ENCODE measurements at places on chromosomes 16 and 17.

DNA sequence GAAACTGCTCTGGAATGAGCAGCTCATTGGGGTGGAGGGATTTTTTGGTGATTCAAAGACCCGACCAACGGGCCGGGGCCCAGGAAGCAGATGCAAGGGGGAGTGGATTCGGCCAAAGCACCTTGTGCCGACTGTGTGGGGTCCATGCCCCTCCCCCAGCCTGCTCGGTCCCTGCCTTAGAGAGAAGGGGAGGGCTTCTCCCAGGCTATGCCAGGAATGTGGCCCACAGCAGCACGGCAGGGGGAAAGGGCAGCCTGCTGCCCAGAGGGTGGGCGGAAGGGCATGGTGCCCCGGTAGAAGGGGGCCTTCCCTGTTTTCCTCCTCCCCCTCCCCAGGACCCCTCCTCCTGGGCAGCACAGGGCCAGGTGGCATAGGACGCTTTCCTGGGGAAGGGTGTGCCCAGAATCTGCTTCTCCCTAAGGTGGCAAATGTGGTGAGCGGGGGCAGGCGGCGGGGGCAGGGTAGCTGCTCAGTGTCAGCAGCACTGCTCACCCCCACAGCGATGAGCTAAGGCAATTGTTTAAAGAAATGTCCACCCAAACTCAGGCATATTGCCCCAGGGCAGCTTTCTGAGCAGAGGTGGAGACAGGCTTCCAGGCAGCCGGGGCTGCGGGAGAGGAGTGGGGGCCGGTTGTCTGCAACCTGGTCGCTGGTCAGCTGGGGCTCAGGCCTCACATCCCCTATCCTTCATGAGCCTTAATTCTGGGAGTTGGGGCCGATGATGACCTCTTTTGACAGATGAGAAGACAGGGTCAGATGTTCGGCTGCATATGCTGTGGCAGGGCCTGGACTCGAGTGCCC lies 33.9 kb upstream of the MLKL start:
- DNase-seq: no peak

DNA sequence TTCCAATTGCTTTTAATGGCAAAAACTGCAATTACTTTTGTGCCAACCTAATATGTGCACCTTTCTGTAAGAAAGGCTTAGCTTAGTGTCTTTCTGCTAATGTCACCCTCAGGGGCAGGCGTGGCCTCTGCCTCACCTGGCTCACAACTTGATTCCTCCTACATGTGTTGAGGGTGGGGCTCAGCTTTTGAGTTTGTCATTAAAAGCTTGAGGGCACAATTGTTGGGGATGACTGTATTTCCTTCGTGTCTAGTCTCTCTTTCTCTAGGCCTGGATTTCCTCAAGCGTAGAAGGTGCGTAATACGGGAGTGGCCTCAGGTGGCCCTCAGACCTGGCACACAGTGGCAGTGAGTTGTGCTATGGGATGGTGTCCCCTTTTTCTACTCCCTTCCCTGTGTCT lies 94.4 kb downstream of the CLEC16A start:
- DNase-seq: no peak

DNA sequence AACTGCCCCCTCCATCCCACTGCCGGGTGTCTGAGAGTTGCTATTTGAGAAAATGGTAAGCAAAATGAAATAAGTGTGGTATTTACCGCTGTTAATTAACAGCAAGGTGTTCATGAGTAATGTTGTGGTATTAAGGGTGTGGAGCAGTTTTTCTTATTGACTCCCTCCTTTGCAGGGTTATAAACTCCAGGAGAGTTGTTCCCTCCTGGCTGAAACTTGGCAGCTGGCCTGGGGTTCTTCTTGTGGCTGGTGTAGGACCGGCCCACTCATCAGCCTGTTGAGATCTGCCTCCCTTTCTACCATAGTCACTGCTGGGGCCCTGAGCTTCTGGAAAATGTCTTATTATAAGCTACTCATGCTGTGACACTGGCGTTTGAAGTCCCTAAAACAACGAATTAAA lies 128.6 kb downstream of the SOX9 start:
- DNase-seq: no peak

DNA sequence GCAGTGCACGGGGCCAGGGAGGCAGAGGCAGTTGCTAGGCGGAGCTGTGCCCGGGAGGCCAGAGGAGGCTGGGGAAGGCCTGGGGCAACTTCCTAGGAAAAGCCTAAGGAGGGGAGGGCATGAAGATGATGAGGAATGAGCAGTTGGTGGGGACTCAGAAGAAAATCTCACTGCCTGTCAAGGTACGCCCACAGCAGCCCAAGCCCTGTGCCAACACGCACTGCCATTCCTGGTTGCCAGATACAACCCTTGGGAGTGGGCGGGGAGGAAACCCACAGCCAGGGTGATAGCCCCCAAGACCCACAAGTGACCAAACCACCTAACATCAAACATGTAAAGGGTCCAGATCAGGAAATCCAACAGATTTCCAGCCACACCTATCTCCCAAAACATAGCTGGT lies 36.2 kb downstream of the SMPD3 start:
- no peak for DNase-seq

Data from kidney epithelial cell (primary cell).